ENCODE measurements at places on chromosomes 11 and 22.

DNA sequence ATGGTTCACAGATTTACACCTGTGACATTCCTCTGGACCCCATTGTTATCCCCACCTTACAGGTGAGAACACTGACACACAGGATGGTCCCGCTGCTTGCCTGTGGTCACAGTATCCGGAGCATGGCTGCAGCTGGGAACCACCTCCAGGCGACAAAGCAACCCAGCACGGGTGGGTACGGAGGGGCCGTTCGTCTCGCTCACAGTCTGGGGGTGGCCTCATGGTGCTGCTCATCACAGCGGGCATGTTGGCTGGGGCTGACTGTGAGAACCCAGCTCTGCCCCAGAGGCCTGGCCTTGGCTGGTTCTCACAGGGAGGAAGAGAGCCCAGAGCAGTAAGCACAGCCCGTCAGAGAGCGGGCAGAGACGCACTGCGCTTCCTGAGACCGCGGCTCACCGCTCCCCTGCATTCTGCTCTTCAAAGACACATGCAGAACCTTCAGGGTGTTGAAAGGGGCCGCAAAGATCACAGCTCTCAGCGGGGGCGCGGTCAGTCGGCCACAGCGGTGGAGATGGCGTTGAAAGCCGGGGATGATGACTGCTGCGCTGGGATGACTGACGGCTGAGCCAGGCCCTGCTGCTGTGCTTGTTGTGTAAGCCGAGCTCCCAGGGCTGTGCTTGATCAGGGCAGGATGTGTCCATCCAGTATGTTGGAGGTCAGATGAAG lies 423.0 kb downstream of the BRD1 start:
- DNase-seq, result no peak

- DNase-seq, result no peak
Observed at GRCh38 chr22:33112580-33112979, 54.4 kb upstream of the SYN3 start.

- DNase-seq, result no peak
Observed at GRCh38 chr22:42959576-42960509, 55.1 kb downstream of the PACSIN2 start.

DNA sequence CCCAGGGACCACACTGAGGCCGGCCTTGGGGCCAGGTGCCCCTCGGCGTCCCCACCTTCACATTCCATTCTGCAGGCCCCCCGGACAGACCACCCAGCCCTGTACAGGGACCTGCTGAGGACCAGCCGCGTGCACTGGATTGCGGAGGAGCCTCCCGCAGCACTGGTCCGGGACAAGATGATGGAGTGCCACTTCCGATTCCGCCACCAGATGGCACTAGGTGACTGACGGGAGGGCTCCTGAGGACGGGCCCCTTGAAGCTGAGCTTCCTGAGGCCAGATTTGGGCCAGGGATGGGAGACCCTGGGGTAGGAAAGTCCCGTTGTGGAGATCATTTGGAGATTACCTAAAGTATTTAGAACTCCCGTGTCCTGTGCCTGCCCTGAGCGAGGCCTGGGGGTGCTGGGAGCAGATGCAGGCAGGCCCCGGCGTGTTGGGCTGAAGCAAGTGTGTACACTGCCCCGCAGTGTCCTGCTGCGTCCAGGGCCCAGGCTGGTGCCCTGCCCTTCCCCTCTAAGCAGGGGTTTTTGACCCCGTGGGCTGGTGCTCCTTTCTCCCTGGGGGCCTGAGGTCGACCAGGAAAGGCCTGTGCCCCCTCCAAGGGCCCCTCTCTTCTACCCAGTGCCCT lies 20.0 kb downstream of the TRMU start:
- peak; percentile 21 for DNase-seq

- no peak for DNase-seq
Observed at GRCh38 chr11:121105481-121106195, 4.6 kb downstream of the TECTA start.

- no peak for DNase-seq
Observed at GRCh38 chr11:75445315-75445953, 12.4 kb upstream of the KLHL35 start.

- no peak for DNase-seq
Observed at GRCh38 chr11:34846467-34846866, 69.7 kb downstream of the APIP start.

DNA sequence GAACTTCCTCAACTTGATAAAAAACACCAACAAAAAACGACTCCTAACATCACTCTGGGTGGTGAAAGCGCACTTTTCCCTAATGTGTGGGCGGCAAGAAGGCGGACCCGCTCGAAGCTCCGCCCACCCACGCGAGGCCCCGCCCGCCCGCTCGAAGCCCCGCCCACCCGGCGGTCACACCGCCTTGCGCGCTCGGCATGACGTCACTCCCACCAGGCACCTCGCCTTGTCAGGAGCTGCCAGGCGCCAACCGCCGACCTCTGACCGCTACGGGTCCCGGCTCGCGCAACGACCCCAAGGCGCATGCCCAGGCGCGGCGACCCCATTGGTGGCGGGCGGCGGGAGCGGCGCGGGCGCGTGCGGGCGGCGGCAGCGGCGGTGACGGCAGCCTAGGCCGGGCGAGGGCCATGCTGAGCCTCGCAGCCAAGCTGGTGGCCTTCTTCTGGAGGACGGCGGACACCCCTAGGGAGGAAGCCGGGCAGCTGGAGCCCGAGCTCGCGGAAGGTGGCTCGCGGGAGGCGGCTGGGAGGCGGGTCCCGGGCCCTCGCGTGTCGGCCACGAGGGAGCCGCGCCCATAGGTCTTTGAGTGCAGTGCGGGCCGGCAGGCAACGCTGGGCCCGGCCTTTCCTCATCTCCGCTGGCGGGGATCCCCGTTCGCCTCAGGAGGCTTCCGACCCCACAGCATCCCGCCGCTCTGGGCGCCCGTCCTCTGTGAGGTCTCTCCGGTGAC lies at the start of gene MOV10L1:
Gene MOV10L1, plus strand, starts transcription at position 325 of the 730 bp plus-strand sequence. Its CDS starts 83 bp downstream, at position 408.
- DNase-seq, result no peak

DNA sequence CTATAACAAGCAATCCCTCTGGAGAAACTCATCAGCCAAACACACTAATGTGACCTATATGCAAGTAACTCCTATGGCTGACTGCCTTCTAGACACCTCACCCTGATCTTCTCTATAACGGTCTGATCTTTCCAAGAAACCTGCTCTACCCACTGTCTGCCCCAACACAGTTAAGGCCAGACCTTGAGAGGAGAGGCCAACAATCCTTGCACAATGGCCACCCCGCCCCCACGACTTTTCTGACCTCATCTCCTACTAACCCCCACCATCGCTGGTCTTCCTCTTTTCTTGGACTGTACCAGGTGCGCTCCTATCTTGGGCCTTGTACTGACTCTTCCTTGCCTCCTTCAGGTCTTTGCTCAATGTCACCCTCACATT lies 12.5 kb downstream of the HIRA start:
- DNase-seq, result no peak

GRCh38 chr22:18060646-18061620 lies 16.9 kb upstream of the PEX26 start:
- no peak for DNase-seq

DNA sequence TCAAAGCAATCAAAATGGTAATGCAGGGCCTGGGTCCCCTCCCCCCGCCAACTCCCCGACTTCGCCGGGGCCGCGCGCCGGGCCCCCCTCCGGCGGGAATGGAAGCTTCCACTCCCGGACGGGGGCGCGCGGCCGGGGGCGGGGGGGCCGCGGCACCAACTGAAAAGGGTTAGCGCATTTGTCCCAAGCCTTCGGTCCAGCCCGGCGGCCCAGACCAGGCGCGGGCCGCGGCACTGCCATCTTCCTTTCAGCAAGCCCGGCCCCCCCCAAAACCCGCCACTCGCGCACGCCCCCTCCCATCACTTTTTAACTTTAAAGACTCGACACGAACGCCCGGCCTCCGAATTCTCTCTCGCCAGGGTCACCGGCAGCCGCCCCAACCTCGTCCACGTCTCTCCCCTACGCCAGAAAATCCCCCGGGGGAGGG lies 2.8 kb downstream of the PHF21B start:
- no peak for DNase-seq

DNA sequence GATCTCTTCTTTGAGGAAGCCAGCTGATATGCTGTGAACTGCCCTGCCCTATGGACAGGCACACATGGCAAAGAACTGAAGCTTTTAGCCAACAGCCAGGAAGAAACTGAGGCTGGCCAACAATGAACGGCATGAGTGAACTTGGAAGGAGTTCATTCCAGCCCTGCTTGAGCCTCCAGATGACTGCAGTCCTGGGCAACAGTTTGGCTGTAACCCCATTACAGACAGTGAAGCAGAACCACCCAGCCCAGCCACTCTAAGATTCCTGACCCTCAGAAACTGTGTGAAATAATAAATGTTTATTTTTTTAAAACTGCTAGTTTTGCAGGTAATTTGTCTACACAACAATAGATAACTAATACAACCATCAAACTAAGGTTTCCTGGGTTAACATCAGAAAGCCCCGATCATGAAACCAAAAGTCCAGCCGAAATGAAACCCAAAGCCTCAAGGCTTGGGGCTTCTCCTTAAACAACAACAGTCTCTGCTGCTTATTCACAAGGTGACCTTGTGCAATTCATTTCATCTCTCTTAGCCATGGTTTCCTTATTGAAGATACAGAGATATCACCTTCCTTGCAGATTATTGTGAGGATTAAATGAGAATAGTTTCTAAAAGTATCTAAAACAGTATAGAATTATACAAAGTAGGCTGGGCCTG lies 31.4 kb downstream of the PAK1 start:
- no peak for DNase-seq

DNA sequence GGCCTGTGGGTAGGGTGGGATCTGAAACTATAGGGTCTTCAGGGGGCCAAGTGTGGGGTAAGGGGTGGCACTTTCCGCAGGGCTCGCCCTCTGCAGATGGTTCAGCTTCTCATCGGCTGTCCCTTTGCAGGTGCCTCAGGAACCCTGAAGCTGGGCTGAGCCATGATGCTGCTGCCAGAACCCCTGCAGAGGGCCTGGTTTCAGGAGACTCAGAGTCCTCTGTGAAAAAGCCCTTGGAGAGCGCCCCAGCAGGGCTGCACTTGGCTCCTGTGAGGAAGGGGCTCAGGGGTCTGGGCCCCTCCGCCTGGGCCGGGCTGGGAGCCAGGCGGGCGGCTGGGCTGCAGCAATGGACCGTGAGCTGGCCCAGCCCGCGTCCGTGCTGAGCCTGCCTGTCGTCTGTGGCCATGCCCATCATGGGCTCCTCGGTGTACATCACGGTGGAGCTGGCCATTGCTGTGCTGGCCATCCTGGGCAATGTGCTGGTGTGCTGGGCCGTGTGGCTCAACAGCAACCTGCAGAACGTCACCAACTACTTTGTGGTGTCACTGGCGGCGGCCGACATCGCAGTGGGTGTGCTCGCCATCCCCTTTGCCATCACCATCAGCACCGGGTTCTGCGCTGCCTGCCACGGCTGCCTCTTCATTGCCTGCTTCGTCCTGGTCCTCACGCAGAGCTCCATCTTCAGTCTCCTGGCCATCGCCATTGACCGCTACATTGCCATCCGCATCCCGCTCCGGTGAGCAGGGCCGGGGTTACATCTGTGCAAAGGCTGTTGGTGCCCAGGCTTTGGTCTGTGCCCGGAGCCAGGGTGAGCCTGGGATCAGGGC lies 5.8 kb downstream of the ADORA2A start:
- no peak for DNase-seq

DNA sequence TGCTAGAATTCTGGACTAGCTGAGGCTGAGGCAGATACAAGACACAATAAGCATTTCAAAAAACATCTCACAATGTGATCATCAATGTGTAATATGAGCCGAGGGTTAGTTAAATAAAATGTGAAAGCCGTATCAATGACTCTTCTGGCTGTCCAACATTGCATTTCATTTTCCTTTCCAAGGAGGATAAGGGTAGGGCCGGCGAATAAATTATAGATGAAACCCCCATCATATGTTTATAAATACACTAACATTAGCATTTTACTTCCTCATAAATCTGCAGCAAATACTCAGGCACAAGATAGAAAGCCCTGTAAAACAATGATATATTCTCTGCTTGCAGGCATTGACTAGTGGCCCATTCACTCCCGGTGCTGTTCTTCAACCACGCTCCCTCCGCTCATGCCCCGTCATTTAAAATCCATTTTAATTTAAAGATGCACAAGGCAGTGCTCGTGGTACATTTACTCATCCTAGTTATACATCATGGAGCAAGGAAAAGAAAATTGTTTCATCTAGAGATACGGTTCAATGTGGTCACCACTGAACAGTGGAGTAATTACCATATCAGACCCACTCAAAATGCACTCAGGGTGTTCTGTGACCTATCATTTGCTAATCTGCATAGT lies 59.9 kb upstream of the RCN1 start:
- DNase-seq, result no peak

GRCh38 chr22:26972286-26972685 lies 314.9 kb downstream of the MIAT start:
- no peak for DNase-seq

DNA sequence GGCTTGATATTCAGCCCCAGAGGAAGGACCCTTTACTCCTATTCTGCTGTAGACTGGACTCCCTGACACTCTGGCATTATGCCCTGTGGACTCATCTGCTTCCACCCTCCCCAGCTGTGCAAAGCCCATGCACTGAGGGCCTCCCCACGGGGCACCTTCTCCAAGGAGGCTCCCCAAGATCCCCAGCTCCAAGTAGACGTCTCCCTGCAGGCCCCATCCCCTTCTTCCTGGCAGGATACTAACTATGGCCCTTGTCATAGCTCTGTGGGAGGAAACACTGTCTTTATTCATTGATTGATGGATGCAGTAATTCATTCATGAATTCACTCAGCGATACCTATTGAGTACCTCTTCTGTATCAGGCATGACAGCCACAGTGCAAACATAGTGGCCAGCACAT lies 15.3 kb upstream of the APOL6 start:
- no peak for DNase-seq

DNA sequence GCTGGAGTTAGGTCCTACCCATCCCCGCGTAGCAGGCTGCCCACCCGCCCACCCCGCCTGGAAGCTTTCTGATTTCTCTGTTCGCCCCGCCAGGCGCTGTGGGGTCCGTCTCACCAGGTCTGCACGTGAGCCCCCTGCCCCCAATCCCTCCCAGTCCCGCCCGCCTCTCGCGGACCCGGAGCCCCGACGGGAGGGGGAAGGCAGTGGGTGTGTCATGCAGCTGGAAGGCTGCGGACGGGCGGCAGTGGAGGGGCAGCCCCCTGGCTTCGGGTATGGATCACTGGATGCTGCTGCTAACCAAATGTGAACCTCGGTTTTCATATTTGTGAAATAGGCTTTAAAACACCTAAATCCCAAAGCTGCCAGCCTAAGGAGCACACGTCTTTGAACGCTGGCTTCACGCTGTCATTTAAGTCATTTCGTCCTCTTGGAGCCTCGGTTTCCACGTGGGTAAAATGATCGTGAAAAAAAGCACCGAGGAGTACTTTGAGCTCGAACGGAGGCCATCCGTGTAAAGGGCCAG lies 568 bp upstream of the BIK start:
- no peak for DNase-seq

Measured in amniotic stem cell (primary cell).